ENCODE measurements at places on chromosomes 2 and 18.

DNA sequence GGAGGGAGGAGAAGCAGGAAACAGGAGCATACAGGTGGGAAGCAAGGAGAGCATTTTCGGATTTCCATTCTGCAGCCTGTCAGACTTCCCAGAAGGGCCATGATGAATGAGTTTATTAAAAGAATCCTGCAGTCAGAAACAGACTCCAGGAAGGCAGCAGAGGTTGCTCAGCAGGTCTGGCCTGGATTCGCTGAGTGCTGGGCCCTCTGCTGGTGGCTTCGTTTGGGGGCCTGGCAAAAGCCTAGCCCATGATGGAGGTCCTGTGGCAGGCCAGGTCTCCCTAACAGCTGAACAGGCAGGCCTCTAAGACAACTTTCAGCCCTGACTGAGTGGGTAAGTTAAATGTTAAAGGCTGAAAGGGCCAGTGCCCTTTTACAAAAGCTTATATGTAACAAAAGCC lies 108.2 kb upstream of the CAPN13 start:
- DNase-seq = peak; percentile 63

DNA sequence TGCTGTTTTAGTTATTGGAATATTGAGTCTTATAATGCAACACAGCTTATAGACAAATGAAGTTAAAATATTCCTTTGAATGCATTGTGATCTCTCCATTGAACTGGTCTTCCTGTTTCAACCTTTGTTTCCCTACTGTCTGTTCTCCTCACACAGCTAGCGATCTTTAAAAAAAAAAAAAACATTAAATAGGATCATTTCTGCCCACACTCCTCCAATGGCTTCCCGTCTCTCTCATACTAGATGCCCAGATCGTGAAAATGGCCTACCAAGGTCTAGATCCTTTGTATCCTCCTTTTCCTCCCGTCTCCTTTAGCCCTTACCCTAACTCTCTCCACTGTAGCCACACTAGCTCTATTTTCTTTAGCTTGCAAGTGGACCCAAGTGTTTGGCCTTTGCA lies 2.4 kb downstream of the FAM171B start:
- no peak for DNase-seq

DNA sequence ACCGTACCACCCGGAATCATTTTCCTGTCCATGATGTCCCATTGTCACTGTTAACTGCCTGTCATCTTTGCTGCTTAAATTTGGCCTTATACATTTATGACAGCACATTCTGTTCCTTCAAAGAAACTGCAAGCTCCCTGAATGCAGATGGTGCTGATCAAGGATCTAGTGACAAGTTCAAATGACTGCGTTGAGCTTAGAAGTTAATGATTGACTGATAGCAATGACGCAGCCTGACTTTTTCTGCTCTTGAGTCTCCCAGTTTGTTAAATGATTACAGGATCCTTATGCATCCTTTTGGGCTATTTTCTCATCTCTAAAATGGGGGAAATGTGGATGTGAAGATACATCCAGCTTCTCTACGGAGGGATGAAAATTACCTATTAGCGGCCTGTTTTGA lies 159.0 kb downstream of the DCC start:
- DNase-seq = peak; percentile 57

DNA sequence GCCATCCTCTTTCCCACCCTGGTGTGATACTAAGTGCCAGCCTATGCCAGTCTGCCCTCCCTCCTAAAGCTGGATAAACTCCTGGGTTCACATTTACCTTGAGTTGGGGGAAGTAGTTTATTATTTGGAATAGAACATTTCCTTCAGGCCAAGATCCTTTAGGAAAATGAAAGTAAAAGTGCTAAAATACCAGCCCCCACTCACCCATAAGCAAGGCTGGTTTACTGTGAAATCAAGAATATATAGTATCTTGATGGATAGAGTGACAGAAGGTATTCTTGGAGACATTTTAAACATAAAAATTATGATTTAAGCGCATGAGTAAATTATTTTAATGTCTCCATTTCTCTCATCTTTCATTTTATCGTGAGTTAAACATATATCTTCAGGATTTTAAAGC lies 27.1 kb downstream of the ZNF532 start:
- no peak for DNase-seq

GRCh38 chr2:75722687-75723086 lies 12.0 kb upstream of the GCFC2 start:
- DNase-seq = no peak

Data from WERI-Rb-1 (cell line).